AG20443 (cell line): ENCODE measurements at places on chromosomes 16 and 17.

DNA sequence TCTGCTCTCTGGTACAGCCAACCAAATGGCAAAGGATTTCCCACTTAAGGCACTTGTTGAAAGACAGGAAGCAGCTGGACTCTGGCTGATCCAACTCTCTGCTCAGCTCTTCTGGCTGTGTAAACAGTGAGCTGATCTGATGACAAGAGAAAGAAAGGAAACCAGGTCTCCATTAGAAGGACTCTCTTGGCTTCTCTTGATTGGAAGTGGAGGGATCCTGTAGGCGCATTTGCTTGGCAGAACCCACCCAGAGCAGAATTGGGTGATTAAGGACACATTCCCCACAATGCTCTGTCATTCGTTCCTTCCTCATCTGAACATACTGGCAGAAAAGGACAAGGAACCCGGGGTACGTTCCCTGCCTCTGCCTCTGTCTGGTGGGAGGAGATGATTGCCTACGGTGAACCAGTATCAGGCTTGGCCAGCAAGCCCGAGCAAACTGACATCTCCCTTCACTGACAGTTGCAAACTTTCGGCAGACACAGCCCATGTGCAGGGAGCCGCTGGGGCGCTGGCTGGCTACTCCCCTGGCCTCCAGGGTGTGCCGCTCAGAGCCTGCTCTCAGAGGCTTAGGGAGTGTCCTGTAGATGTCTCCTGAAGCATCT lies 29.1 kb downstream of the LDHD start:
- DNase-seq, result no peak

DNA sequence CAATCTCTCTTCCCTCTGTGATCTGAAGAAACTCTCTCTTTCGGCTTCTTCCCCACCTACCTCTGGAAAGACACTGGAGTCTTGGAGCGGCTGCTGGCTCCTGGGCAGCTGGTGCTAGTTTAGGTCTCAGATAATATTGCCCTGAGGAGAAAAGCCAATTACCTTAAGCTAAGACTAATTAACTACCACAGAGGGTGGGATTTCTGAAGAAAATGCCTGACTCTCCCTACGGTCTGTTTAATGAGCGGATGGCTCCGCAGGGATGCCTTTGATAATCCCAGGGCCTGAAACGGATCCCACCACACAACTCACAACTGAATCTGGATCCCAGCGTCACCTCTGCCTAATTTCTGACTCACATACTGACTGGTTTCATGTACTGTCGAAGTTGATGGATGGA lies 127.0 kb upstream of the NLRP1 start:
- DNase-seq, result no peak

DNA sequence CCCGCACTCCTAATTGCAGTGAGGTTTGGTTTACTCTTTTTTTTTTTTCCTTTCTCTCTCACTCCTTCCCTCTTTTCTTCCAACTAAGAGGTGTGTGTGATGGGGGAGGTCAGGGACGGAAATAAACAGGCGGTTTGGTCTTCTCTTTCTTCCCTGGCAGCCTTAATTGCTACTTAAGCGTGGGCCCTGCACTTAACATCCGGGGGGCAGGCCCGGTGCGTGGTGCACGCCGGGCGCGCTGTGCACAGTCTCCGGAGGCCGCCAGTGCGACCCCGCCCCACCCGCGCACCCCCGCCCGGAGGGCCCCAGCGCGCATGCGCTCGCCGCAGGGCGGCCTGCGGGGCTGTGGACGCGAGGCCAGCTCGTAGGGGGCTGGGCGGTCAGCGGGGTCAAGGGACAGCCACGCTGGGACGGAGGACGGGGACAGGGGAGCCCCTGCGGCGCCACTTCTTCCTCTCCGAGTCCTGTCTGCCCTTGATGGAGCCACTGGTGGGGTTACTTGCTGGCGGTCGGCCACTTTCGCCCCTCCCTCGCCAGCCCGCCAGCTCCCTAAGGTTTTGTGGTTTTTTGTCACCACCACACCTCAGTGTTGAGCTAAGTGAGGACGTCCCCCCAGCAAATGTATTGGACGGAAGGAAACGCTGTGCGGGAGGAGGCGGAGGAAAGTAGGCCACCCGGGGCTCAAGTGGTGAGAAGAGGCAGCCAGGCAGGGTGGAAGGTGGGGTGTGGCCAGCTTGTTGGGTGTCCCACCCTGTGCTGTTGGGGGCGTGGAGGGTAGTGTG lies 120.9 kb downstream of the MRM1 start:
- peak; percentile 65 for DNase-seq

DNA sequence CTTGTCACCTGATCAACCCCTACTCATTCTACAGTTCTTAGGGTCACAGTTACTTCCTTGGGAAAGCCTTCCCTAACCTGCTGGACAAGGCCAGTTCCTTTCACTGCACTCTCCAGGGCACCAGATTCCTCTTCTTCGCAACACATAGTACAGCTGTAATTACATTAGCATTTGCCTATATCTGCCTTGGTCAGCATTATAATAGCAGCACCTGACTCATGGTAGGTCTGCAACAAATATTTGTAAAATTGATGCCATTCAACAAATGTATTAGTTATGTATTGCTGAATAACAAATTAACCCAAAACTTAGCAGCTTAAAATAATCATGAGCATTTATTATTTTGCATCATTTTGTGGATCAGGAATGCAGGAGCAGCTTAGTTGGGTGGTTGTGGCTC lies 193.0 kb downstream of the IRX5 start:
- no peak for DNase-seq
